ENCODE measurements at places on chromosomes 11 and 22. TPM values are rescaled to one million over a fixed set of nuclear protein-coding genes. Genes with fewer than 3 reads are reported as not detected.
A peak's percentile ranks its signal among the peaks of the same experiment; 100 is the strongest.

DNA sequence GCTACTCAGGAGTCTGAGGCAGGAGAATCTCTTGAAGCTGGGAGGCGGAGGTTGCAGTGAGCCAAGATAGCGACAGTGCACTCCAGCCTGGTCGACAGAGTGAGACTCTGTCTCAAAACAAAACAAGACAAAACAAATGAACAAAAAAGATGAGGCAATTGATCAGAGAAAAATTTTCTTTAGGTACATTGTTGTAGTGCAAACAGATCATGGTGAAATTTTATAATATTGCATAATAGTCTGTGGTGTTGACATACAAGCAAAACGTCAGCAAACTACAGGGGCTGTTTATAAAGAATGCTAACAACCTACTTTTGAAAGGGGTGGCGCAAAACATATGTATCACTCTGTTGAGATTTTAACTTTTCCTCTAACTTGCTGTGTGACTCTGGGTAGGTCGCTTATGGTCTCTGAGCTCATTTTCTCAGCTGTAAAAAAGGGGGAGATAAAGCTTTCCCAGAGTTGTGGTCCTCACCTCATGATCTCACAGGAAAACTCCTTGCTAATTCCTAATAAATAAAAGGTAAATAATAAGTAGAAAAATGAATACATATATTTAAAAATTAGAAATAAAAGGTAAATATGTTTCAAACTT lies 64.8 kb upstream of the NUP160 start:
- H3K4me1 ChIP-seq: peaks cover 9% of the 10 kb centered on the region
- no peaks in the 10 kb centered on the region for H3K36me3 ChIP-seq
- no peak overlapping the region for H3K4me3 ChIP-seq
- no peak for DNase-seq

GRCh38 chr11:69320326-69320725 lies 26.4 kb downstream of the MYEOV start:
- no peak for DNase-seq
- no peaks in the 10 kb centered on the region for H3K36me3 ChIP-seq
- H3K27ac ChIP-seq: peak overlapping the region; percentile 44
- peaks cover 67% of the 10 kb centered on the region for H3K4me1 ChIP-seq
- no peaks in the 10 kb centered on the region for H3K27me3 ChIP-seq

- H3K4me3 ChIP-seq: no peak overlapping the region
- no peaks in the 10 kb centered on the region for H3K4me1 ChIP-seq
- H3K27ac ChIP-seq: no peak overlapping the region
- DNase-seq: no peak
- H3K27me3 ChIP-seq: no peaks in the 10 kb centered on the region
Observed at GRCh38 chr11:100329352-100329751, 357.7 kb upstream of the ARHGAP42 start.

SCN4B gene
- 0.32 TPM for total RNA-seq

DNA sequence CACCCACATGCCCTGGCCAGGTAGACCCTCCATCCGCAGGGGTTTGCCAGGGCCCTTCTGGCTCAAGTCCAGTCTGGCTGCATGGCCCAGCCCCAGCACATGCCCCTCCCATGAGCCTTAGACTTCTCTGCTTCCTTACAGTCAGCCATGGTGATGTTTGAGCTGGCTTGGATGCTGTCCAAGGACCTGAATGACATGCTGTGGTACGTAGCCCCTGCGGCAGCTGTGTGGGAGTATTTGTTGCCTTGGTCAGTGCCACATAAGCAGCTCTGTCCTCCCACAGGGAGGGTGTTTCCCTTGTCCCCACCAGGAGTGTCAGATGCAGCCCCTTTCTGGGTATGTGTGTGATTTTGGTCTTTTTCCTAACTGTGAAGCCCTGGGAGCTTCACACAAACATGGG lies 17.5 kb downstream of the CDC45 start:
- no peak for DNase-seq
- H3K27me3 ChIP-seq: no peaks in the 10 kb centered on the region
- no peak overlapping the region for H3K27ac ChIP-seq
- no peaks in the 10 kb centered on the region for H3K4me1 ChIP-seq
- peaks cover 17% of the 10 kb centered on the region for H3K36me3 ChIP-seq

GRCh38 chr11:73498343-73498742 lies 99.6 kb downstream of the FAM168A start:
- no peak overlapping the region for H3K27ac ChIP-seq
- peaks cover 22% of the 10 kb centered on the region for H3K4me1 ChIP-seq
- no peak overlapping the region for H3K4me3 ChIP-seq
- H3K27me3 ChIP-seq: no peaks in the 10 kb centered on the region
- DNase-seq: no peak

GRCh38 chr11:113778111-113778910 lies 1.3 kb upstream of the CLDN25 start:
- DNase-seq: no peak
- peaks cover 14% of the 10 kb centered on the region for H3K27me3 ChIP-seq
- no peak overlapping the region for H3K4me3 ChIP-seq
- peaks cover 7% of the 10 kb centered on the region for H3K4me1 ChIP-seq
- H3K27ac ChIP-seq: no peak overlapping the region

DNA sequence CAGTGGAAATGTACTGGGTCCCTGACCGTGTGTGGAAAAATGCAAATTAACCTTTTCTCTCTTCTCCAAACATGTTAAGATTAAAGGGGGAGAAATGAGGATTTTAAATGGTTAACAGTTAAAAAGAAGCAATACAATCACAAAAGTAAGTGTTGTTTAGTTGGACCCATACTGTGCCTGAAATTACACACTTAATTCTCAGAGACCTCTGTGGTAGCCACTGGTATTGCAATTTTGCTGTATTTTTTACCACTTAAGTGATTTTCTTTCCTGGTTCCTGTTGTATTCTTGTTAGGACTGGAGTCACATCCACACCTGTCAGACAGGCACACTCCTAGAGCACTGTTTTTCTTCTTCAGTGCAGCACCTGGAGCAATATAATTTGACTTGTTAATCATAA lies 179.6 kb upstream of the PDGFD start:
- DNase-seq: peak; percentile 31
- H3K27me3 ChIP-seq: no peaks in the 10 kb centered on the region
- no peak overlapping the region for H3K4me3 ChIP-seq
- no peaks in the 10 kb centered on the region for H3K36me3 ChIP-seq
- H3K27ac ChIP-seq: no peak overlapping the region
- no peaks in the 10 kb centered on the region for H3K4me1 ChIP-seq

DNA sequence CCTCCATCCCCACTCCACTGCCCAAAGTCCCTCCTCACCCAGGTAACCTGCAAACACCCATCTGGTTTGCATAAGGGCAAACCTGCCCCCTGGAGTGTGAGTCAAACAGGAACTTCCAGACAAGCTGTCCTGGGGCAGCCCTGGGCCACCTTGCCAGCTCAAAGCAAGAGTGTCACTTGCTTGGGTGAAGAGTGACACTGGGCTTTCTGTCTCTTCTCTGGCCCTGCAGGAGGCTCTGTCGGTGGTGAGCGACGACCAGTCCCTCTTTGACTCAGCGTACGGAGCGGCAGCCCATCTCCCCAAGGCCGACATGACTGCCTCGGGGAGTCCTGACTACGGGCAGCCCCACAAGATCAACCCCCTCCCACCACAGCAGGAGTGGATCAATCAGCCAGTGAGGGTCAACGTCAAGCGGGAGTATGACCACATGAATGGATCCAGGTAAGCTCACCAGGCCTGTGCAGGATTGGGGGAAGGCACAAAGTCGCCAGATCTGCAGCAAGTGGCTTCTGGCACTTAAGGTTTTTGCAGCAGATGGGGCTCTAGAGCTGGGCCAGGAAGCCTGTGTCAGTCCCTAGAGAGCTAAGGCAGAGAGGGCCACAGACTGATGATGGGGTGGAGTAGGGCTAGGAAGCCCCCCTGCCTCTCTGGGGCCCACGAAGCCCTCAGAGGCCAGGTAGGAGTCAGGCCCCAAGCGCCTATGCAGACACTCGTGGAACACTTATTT lies 64.2 kb downstream of the FLI1 start:
- no peaks in the 10 kb centered on the region for H3K36me3 ChIP-seq
- H3K4me3 ChIP-seq: no peak overlapping the region
- H3K27me3 ChIP-seq: peaks cover 19% of the 10 kb centered on the region
- no peak for DNase-seq

GRCh38 chr11:113840932-113841664 lies 34.3 kb downstream of the USP28 start:
- no peak for DNase-seq
- 0 out of 2 replicates have a peak, but pooled peaks cover 11% of the 10 kb centered on the region for H3K36me3 ChIP-seq
- H3K4me1 ChIP-seq: no peaks in the 10 kb centered on the region
- no peaks in the 10 kb centered on the region for H3K27me3 ChIP-seq
- no peak overlapping the region for H3K4me3 ChIP-seq
- H3K27ac ChIP-seq: no peak overlapping the region

SC5D gene
- 24.1 TPM for total RNA-seq

DNA sequence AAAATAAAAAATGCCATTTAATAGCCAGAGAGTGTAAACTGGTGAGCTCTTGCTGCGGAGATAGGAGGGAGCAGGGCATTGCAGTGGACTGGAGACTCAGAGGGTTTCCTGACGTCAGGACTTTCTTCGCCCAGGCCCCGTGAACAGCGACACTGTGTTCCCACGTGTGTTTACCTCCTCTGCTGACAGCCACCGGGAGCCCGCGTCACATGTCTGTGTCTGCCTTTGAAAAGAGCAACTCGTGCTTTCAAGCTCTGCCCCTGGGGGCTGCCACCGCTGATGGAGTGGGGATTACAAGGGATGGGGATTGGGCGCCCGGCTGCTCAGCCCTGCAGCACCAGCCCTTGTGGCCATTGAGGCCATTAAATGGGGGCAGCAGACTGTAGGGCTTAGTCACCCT lies 3.3 kb downstream of the TANGO2 start:
- H3K4me1 ChIP-seq: peaks cover 19% of the 10 kb centered on the region
- DNase-seq: no peak
- no peaks in the 10 kb centered on the region for H3K27me3 ChIP-seq
- no peak overlapping the region for H3K27ac ChIP-seq
- H3K4me3 ChIP-seq: no peak overlapping the region
- H3K36me3 ChIP-seq: no peaks in the 10 kb centered on the region

MS4A3 gene
- not detected for total RNA-seq

GRCh38 chr11:111378861-111379601 lies at the start of gene POU2AF1:
Gene POU2AF1, minus strand, starts transcription at chr11:111379275. Its CDS starts 98 bp downstream, at chr11:111379177.
- DNase-seq: no peak
- peaks cover 9% of the 10 kb centered on the region for H3K4me1 ChIP-seq
- H3K27ac ChIP-seq: no peak within 1 kb of the TSS
- no peaks in the 10 kb centered on the region for H3K27me3 ChIP-seq

GRCh38 chr11:64558869-64559268 lies 32.2 kb upstream of the SLC22A12 start:
- no peak overlapping the region for H3K27ac ChIP-seq
- H3K4me3 ChIP-seq: no peak overlapping the region
- no peaks in the 10 kb centered on the region for H3K36me3 ChIP-seq
- no peak for DNase-seq

GRCh38 chr11:43895601-43896000 lies 15.0 kb downstream of the ALKBH3 start:
- no peak for DNase-seq
- no peaks in the 10 kb centered on the region for H3K27me3 ChIP-seq
- H3K4me3 ChIP-seq: no peak overlapping the region

DNA sequence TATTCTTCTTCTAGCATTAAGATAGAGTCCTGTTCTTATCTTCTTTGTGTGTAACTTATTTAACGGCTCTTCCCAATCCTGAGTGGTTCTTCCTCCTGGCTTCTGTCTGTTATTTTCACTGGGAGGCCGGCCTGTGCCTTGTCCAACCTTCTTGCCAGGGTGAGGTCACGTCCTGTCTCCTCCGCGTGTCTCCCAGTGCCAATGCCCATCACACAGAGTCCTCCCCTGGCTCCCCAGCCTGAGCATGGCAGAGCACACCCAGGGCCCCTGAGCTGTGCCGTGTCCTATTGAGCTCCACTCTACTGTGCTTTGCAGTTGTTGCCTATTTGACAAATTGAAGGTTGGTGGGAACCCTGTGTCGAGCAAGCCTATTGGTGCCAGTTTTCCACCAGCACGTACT lies 487.3 kb downstream of the BRD1 start:
- no peak overlapping the region for H3K27ac ChIP-seq
- no peaks in the 10 kb centered on the region for H3K36me3 ChIP-seq
- no peaks in the 10 kb centered on the region for H3K4me1 ChIP-seq
- DNase-seq: no peak

DNA sequence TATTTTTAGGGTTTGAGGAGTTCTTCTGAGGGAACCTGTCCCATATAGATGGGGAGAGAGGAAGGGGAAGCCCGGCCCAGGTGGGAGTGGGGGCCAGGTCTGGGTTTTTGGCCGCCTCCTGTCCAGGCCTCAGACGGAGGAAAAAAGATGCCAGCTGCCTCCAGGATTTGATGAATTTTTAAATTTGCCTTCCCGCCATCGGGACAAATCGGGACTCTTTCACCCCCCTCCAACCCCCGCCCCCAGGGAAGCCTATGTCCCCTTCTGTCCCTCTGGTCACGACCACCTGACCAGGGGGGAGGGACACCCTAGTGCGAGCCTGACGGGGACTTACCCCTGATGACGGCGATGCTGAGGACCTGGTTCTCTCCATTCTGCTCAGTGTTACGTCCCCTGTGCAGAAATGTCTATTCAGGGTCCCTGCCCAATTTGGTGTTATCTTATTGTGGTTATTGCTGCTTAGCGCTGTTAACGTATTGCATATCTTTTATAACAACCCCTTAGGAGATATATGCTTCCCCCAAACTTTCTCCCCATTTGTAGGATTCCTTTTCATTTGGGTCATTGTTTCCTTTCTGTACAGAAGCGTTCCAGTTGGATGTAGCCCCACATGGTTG lies 115.9 kb upstream of the GRK3 start:
- H3K4me3 ChIP-seq: peak overlapping the region; percentile 94
- peaks cover 5% of the 10 kb centered on the region for H3K36me3 ChIP-seq
- peaks cover 8% of the 10 kb centered on the region for H3K4me1 ChIP-seq
- H3K27ac ChIP-seq: peak overlapping the region; percentile 65

GGT5 gene
- 0.57 TPM for total RNA-seq

HNRNPUL2 gene
- total RNA-seq: 45.8 TPM

- H3K4me3 ChIP-seq: peak overlapping the region; percentile 64
- peaks cover 12% of the 10 kb centered on the region for H3K4me1 ChIP-seq
- H3K27ac ChIP-seq: 0 out of 2 replicates have a peak overlapping the region, but pooled peaks have one; percentile 4
- DNase-seq: no peak
Observed at GRCh38 chr11:371051-371450, 1.8 kb downstream of the B4GALNT4 start.

Measured in HCT116 (cell line).